ENCODE measurements at places on chromosomes 7 and 10.
A peak's percentile ranks its signal among the peaks of the same experiment; 100 is the strongest.

DNA sequence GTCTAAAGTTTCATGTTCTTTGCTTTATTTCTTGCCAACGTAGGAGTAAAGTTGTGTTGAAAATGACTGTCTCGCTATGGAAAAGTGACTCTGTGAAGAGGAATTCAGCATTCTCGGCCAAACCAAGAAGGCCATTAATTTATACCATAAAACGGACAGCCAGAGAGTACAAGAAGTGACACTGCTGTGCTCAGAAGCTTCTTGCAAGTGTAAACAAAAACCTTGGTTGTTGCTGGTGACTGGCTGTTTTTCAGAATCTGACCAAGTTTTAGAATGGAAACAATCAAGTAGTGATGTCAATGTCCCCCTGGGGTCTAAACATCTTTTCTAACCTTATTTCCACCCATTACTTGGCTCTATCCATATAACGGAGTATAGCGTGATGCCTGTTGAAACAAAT is 201.9 kb downstream of the INHBA start:
- DNase-seq: peak; percentile 23

DNA sequence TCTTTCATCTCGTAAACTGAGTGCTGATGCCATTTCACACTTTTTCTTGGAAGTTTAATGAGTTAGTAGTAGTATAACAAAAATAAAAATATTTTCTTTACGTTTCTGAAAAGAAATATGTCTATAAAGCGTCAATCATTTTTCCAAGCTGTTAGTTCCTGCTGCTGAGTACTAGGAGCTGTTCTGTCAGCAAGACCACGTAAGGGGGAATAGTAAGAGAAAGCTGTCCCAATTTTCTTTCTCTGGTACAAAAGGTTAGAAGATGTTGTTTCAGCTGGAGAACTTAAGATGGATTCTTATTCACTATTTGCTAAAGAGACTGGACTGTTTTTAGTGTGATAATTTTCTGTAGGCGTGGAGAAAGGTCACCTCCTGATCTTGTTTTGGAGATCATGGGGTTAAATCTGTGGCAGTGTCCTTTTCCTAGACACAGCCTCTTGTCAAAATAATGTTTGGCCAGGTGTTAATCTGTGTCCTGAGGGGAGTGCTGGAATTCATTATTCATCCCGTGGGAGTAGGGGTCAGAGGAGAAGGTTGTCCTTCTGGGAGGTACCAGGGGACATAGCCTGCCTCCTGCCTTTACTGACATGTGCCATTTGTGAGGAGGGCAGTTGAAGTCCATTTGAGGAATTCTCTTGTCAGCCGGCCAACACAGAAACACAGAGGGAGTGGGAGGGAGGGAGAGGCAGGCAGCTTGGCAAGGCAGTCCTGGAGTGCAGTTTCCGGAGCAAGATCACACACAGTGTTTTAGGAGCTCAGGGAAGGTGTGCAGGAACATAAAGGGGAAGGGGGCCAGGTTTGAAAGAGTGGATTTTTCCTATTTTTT is 368.7 kb downstream of the AUTS2 start:
- DNase-seq: no peak

DNA sequence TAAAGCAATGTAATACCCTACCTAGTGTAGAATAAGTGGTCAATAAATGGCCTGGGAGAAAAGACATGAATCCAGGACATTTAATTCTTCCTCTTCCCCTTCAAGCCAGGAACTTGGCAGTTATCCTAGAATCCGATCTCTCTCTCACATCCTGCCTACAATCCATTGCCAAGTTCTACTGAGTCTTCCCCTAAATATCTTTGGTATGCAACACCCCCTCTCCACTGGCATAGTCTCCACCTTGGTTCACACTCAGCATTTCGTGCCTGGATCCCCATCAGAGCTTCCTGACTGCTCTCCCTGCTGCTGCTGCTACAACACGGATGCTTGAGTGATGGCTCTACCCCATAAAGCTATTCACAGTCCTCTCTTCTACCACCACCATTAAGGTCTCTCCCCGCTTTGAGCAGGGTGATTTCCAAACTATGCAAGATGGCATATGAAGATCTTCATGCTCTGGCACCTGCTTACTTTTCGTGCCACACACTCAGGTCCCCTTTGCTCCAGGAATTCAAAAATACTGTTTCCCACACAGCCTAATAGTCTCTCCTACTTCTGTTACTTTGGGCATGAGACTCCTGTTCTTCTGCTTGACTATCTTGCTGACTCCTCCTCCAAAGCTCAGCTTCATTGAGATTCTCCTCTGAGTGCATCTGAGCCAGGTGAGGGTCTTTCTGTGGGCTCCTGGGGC is 4.8 kb downstream of the ANK3 start:
- peak; percentile 61 for DNase-seq

DNA sequence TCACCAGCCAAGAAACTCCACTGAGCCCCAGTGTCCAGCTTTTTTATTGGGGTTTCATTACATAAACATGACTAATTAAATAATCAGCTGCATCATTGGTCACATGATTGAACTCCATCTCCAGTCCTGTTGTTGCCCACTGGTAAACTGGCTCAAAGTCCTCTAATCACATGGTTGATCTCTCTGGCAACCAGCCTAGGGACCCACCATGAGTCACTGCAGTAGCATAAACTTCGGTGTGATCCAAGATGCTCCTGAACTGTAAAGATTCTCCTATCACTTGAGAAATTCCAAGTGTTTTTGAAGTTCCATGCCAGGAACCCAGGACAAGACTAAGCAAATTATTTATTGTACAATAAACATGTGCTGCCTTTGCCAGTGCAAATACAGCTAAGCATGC is 130.4 kb upstream of the AUTS2 start:
- peak; percentile 6 for DNase-seq

DNA sequence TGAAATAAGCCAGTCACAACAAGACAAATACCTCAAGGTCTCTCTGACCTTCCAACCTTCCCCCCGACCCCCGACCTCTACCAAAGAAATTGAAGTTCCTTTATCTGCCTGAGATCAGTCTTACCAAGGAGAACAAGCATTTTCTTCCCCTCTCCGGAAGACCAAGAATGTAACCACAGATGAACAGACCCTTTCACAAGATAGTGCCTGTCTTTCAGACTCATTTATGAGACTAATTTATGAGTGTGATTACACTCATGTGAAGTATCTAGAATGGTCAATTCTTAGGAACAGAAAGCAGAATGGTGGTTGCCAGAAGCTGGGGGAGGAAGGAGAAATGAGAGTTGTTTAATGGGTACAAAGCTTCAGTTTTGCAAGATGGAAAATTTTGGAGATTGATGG is 108.9 kb upstream of the MKLN1 start:
- no peak for DNase-seq

GRCh38 chr7:151978616-151979015 is 22.4 kb downstream of the GALNTL5 start:
- DNase-seq: no peak

GRCh38 chr10:72334825-72335393 is 19.8 kb downstream of the DNAJB12 start:
- DNase-seq: no peak

- DNase-seq: no peak
Observed at GRCh38 chr10:71615538-71616329, 103.8 kb downstream of the C10orf105 start.

DNA sequence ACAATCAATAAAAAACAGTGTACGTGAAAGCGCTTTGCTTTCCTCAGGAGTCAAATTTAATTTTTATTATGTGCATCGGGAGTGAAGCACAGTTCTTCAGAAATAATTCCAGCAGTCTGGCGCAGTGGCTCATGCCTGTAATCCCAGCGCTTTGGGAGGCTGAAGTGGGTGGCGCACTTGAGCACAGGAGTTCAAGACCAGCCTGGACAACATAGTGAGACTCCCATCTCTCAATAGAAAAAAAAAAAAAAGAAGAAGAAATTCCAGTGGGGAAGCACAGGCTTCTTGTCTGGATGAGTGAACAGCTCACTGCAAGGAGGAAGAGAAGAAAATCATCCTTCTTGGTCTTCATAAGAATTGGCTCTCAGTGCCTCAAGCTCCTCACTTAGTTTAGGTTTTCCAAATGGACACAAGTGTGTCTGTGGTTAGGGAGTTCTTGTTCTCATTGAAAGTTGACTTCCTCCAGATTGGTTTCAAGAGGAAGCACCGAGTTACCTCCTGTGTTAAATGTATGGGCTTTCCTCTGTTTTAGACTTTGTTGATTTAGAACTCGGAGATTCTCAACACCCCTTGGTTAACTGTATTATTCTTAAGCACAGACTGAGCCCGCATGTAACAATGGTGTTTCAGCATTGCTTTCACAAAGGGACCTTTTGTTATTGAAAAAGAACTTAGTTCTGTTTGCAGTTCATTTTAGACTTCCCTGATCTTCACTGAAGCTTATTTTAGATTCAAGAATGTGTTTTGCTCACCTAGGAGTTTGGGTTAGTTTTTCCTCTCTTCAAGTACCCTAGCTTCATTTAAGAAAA is 28.0 kb downstream of the LMTK2 start:
- DNase-seq: no peak

All from LoVo (cell line).